Mononuclear cell (primary cell): ENCODE measurements at places on chromosomes 16 and 17. TPM values are rescaled to one million over a fixed set of nuclear protein-coding genes. Genes with fewer than 3 reads are reported as not detected.

MTSS2 gene
- 3.5 TPM for total RNA-seq

ANTKMT gene
- total RNA-seq: 5.8 TPM

RARA gene
- total RNA-seq: 67.9 TPM

GLYR1 gene
- total RNA-seq: 49.7 TPM

RHOT2 gene
- 45.2 TPM for total RNA-seq

RAB40C gene
- 6.6 TPM for total RNA-seq

KRTAP9-2 gene
- total RNA-seq: not detected

SLC35G6 gene
- not detected for total RNA-seq
